A549 (cell line): ENCODE measurements at places on chromosomes 7 and 10.

DNA sequence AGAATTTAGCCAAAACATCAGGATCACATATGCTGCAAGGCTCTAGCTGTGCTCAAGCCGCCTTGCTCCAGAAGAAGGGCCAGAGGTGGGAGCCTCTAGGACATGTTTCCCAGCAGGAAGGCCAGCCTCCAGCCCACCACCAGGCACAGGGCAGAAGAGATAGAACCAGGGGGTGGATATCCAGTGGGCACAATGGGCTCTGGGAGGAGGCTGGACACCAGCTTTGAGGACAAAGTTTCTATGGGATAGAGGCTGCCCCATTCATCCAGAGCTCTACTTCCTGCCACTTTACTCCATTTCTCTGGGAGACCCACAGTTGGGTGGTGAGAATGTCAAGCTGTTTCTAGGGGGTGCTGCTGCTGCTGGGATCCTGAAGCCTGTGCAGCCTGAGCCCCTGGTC, 77.1 kb downstream of the ARHGAP22 start:
- no peak for DNase-seq

DNA sequence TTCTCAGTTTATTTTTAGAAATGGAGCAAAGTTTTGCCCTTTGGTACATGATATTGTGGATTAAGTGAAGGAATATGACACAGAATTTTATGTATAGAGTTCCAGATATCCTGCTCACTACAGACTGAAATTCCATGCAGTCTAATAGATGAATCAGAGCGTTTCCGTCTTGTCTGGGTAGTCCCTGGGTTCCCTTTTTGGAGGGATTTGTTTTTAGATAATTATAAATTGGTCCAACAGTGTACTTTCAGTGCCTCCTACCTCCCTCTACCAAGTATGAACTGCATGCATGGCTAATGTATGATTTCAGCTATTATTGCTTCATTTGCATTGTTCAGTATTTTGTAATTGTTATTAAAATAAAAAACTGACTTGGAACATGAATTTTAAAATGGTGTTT, 74.4 kb downstream of the SEPTIN7 start:
- DNase-seq, result no peak

DNA sequence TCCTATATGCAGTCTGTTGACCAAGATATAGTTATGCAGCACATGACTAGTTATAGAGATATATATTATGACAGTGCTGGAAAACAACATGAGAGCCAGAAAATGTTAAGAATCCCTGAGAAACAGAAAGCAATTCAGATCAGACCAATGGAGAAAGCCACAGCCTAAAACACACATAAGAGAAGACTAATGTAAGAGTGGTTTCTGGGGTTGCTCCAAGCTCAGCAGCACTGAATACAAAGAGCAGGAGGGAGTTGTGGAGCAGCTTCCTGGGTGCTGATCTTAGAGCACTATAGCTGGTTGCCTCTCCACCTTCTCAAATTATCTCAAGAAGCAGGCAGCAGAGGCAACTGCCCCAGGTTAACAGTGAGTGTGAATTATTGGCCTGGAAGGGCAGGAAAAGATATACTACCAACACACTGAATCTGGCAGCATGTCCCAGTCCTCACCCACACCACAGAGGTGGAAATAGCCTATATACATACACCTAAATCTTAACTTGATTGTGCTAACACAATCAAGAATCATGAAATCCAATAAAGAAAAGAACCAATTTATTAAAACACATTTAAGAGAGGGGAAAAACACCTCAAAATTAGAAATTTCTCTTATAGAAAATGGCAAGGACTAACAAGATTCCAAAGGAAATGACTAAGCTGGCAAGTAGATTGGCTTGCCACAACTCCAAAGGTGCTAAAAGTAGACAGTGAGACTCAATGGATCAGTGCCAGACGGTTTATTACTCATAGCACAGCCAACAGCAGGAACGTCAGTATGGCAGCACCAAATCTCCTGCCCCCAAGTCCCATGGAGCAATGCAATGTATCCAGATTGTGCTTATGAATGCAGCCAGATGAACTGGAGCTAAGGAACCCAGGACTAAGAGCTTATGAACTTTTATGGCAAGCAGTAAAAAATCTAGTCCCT, 5.1 kb downstream of the PTTG1IP2 start:
- no peak for DNase-seq

GRCh38 chr7:50940621-50941020, 157.9 kb upstream of the GRB10 start:
- DNase-seq, result no peak

DNA sequence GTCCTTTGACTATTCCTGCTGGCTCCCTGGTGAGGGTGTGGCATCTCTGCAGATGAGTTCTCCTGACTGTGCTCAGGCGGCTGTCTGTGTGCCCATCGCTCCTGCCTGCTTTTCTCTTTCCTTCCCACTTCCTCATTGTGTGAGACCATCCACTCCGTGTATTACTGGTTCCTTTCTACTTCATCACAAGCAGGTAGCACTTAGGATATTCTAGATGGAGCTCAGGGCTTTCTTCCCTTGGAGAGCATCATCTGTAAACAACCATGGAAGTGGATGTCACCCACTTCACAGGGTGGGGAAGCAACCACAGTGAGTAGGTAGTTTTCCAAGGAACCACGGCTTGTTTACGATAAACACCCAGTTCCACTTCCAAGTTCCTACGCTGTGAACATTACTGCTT, 15.7 kb downstream of the DNAJB6 start:
- DNase-seq, result no peak

GRCh38 chr7:127819975-127820731, 168.2 kb downstream of the SND1 start:
- no peak for DNase-seq

GRCh38 chr7:127769696-127770400, 117.9 kb downstream of the SND1 start:
- DNase-seq, result no peak

GRCh38 chr10:131844529-131845084, 56.2 kb upstream of the PPP2R2D start:
- DNase-seq, result no peak

DNA sequence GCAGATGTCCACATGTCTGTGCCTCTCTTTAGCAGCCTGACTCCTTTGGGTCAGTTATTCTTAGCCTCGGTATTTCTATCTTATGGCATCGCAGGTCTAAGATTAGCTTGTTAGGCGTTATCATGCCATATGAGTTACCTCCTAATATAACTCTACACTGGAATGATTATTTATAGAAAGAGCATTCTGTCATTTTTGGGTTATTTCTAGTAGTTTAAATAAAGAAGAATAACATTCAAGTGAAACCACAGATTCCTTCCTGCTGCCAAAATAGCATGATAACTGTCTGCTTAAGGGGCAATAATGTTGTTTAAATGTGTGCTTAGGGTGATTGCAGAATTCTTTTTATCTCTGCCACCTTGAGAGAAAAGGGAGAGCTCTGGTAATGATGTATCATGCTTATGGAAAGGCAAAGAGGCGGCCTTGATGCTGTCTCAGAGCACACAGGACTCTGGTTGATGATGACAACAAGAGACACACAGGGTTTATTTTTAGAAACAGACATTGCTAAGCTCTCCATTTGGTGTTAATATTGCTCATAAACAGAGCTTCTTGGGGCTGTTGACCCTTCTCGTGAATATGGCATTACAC, 10.4 kb downstream of the HDAC9 start:
- DNase-seq, result no peak

DNA sequence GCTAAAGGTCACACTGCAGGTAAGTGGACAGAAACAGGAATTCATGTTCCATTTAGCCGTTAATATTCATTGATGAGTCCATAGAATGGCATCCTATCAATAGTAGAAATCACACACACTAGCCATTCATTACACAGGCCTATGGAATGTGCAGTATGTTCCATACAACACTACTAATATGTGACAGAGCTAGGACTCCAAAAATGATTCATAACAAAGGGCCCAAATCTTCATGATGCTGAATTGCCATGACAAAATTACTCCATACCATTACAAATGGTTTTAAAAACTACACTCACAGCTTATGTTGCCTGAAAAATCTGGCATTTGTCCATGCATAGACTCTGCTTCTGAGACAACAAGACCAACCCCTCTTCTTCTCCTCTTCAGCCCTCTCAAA, 549.1 kb downstream of the XPNPEP1 start:
- no peak for DNase-seq

DNA sequence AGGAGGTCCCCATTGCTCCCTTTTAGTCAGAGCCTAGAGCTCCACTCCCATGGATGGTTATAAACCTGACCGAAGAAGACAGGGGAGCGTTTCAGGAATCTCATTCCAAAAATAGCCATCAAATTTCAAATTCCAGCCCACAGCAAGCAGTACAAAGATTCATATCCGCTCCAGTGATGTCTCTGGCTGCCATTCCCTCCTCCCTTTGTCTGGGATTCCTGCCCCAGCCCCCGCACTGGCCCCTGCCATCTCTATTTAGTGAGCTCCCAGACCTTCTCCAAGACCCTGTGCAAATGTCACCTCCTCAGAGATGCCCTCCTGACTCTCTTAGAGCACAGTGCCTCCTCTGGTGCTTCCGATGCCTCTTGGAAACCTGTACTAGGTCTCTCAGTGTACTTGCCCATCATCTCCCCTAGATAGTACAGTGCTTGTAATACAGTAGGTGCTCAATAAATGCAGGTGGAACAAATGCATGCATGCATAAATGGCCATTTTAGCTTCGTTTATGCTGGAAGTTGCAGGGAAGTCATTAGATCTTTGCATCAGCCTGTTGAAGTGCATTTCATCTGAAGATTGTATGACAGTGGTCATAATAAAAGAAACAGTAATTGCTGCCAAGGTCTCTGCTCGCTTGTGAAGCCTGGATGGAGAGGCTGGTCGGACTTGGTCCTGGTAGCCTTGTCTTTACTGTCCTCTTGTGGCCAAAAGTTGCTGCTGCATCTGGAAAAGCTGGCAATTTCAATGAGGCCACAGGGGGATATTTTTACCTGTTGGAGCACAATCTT, 32.0 kb upstream of the HABP2 start:
- peak; percentile 75 for DNase-seq

GRCh38 chr7:80124526-80125264, 9.9 kb upstream of the GNAI1 start:
- no peak for DNase-seq

DNA sequence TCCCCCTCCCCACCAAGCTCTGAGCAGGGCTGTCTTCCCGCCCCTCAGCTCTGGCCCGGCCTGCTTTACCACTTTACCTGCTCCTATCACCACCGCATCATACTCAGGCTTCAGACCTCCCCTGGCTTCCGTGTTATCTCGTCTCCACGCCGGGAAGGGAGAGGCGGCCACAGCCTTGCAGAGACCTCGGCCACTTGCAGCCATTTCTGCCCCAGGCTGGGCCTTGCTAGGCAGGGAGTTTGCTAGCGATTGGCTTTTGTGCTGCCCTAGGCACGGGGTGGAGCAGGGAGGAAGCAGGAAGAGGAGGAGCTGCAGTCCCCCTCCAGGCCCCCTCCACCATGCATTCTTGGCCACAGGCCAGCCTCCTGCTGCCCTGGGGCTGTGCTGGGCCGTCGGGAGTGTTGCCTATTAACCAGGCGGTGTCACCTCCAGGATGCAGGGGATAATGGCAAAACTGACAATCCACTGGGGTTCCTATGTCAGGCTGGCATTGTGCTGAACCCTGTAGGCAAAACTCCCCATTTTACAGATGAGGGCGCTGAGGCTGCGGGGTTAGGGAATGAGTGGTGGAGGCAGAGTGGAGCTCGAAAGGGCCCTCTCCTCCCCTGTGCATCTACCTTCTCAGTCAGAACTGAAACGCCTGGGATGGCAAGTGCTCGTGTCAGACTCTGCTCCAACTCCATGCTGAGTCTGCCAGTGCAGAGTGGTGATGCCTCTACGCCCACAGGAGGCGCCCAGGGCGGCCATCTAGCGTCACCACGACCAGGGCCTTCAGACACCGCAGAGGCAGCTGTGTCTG, at the start of gene PYROXD2:
PYROXD2 (minus strand) TSS at position 251 of the 799 bp plus-strand sequence; CDS start at position 204, 47 bp downstream.
- DNase-seq, result peak; percentile 75

DNA sequence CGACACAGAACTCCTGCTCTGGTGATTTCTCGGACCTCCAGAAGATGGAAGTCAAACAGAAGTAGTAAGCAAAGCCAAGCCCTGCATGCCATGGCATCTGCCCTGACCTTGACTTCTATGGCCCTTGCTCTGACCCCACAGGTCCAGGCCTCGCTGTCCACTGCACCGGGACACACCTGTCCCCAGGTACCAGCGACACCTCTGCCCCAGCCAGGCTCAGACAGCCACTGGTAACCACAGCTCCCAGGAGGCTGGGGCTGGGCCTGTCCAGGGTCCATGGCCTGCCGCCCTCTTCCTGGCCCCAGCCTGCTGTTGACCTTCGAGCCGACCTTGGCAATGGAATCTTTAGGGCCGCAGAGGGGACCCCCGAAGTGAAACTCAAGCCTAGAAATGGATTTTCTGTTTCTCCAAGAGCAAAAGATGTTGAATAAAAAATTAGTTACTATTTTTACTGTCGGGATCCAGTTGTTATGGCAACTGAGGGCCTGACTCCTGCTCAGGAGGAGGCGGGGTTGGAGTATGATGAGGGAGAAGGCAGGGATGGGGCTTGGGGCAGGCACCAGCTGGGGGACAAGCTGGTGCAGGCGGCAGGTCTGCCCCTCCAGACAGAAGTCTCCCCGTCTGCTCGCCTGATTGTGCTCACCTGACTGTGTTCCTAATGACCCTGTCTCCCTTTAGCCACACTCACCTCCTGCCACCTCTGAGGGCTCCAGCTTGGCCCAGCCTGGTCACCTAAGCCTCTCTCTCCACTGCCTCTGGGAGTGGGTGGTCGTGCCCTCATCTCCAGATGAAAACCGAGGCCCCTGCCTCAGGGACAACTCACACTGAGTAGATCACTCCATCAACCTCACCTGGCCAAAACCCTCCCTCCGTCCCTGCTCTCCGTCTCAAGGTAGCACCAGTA, 4.1 kb upstream of the MMD2 start:
- DNase-seq, result no peak

DNA sequence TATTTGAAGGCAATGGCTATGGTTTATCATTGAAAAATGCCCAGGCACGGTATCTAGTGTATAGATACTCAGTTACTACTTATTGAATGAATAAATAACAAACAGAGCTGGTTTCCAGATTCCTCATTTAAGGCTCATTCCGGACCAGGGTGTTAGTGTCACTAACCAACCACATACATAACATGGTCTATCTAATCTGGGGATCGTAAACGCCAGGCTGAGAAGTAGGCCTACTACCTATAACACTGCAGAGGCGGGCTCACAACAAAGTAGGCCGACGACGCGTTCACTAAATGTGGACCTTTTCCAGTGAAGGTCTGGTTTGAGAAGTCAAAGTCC, 423 bp downstream of the LSM5 start:
- DNase-seq, result no peak

DNA sequence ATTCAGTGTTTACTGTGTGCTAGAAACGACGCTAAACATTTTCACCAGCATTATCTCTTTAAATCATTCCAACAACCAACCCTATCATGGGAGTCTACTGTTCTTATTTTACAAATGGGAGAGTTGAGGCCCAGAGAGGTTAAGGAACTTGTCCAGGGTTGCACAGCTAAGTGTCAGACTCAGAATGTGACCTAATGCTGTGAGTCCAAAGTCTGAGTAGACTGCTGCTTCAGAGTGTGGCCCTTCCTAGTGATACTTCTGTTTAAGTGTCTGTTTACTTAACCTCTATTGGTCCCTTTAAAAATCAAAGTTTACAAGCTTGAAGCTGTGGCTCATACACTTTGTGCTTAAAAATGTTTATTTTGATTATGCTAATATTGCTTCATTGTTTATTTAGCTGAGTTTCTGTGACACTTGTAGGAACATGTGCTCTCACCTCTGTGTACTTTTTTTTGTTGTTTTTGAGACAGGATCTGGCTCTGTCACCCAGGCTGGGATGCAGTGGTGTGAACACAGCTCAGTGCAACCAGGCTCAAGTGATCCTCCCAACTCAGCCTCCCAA, 84.4 kb upstream of the SYPL1 start:
- no peak for DNase-seq
